NCI-H446 (cell line): ENCODE measurements at places on chromosomes 3 and 15.
A peak's percentile ranks its signal among the peaks of the same experiment; 100 is the strongest.

DNA sequence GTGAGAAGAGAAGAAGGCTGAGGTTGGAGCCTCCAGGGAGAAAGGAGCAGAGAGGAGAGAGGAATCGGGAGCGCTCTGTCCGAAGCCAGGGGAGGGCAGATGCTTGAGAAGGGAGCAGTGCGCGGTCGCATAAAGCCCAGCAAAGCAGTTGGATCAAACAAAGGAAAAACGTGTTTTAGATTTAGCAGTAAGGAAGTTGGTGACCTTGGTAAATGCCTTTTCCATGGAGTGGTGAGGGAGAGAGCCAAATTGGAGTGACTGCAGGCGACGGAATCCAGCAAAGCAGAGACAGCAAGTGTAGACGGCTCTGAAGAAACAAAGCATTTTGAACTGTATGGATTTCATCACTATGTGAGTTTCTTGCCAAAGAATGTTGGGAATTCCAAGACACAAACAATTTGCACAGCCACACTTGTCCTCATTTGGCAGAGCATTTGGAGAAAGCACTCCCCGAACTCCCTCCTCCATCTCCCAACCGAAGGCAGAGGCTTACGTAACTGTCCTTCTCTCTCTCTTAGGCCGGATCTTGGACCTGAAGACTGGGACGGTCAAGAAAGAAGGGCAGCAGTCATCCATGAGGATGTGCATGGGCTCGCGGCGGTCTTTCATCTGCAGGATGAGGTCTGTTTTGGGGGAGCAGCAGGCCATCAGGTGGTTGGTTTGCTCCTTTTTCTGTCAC, 103.6 kb downstream of the ARNT2 start:
- DNase-seq: peak; percentile 1

DNA sequence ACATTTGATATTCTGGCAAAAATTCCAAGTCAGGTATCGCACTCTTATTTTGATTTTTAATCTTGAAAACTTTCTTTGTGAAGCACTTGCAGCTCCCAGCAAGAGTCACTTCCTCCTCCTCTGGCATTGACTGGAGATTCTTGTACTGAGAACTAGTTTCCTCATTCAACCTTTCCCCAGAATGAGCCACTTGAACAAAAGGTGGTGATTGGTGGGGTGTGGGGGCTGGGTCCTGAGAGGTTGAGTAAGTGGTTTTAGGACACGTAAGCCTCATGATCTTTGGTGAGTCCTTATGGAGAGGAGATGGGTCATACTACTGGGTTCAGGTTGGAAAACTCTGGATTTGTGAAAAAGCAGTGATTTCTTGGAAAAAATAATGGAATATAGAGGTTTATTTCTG, 32.3 kb upstream of the ONECUT1 start:
- no peak for DNase-seq

DNA sequence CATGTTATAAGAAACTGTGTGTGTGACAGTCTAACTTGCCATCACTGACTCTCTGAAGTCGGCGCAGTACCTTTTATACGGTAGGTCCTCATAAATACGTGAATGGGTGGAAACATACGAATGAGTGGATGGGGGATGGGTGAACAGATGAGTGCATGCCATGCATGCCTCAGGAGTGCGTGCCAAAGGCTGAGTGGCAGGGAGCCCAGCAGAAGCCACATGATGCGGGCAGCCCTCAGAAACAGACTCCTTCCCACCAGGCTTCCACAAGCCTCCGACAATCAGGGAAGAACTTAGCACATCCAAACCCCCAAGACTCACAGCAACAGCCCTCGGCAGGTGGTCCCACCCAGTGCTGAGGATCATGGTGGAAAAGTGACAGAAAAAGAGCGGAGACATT, 16.7 kb downstream of the HCN4 start:
- DNase-seq: no peak

DNA sequence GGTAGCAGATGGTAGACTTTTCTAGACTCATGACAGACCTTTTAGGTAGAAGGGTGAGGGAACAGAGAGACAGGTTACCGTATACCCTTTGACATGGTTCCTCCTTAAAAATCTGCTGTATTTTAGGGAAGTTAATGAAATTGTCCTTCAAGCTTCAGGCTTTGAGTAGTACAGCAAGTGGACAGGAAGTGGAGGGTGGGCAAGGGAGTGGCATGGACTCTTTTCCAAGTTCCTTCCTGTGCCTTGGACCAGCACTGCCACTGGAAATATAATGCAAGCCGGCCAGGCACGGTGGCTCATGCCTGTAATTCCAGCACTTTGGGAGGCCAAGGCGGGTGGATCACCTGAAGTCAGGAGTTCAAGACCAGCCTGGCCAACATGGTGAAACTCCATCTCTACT, 156.1 kb upstream of the LRRFIP2 start:
- no peak for DNase-seq

- DNase-seq: no peak
Measured at GRCh38 chr3:194485881-194486539, 792 bp downstream of the ATP13A3 start.

DNA sequence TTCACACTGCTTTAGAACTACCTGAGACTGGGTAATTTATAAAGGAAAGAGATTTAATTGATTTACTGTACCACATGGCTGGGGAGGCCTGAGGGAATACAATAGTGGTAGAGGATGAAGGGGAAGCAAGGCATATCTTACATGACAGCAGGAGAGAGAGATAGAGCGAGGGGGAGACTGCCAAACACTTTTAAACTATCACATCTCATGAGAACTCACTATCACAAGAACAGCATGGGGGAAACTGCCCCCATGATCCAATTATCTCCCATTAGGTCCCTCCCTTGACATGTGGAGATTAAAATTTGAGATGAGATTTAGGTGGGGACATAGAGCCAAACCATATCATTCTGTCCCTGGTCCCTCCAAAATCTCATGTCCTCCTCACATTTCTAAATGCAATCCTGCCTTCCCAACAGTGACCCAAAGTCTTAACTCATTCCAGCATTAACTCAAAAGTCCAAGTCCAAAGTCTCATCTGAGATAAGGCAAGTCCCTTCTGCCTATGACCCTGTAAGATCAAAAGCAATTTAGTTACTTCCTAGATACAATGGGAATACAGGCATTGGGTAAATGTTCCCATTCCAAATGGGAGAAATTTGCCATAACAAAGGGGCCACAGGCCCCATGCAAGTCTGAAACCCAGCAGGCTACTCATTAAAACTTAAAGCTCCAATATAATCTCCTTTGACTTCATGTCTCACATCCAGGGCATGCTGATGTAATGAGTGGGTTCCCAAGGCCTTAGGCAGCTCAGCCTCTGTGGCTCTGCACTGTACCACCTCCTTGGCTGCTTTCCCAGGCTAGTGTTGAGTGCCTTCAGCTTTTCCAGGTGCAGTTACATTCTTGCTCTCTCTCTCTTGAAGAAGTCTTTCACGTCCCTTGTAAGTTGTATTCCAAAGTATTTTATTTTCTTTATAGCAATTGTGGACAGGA, 481.7 kb upstream of the TGFBR2 start:
- DNase-seq: peak; percentile 20

DNA sequence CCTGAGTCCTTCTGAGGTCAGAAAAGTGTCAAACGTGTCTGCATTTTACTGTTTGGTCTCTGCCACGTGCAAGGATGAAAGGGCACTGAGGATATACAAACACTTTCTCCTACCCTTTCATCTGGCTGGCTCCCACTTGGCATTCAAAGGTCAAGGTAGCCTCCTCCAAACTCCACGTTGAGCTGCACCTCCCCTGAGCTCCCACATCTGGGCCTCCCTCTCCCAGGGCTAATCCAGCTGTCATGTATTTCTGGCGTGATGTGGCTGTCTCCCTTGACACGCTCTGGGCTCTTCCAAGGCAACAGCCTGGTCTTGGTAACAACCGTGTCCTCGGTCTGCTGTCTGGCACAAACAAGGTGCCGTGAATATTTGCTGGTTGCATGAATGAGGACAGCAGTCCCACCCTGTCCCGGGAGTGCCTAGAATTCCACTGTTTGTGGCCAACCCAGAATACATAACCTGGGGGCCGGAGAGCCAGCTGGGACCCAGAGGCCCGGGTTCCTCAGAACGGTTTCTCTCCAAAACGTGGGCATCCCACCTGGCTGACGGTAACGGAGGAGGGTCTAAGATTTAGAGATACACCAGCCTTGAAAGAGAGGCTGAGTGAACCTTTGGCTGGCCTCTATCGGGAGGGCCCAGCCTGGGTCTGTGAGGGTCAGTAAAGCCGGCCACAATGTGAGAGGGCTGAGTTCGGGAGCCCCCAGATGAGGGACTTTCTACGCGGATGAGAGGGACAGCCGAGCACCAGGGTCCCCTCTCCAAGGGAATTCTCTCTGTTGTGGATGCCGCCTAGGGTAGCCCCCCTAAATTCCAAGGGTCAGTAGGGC, 767 bp downstream of the GLT8D1 start:
- DNase-seq: no peak

GRCh38 chr3:14492948-14493881, 46.9 kb downstream of the GRIP2 start:
- no peak for DNase-seq

- no peak for DNase-seq
Measured at GRCh38 chr3:119104031-119104430, 41.9 kb upstream of the TEX55 start.

DNA sequence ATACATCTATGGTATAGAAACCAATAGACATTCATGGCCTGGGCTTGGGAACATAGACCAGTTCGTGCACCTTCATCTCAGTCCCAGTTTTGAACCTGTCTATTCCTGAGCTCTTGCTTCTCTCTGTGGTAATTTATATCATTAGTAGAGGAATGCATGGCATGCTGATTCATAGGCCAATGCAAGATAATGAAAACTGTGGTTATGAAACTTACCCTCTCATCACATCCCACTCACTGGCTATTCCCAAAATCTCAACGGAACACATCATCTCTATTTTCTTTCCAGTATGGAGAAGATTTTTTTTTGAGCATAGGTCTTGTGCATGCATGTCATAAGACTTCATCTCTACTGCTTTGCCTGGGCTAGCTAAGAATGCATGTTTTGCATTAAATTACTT, 18.7 kb upstream of the P2RY12 start:
- DNase-seq: no peak

DNA sequence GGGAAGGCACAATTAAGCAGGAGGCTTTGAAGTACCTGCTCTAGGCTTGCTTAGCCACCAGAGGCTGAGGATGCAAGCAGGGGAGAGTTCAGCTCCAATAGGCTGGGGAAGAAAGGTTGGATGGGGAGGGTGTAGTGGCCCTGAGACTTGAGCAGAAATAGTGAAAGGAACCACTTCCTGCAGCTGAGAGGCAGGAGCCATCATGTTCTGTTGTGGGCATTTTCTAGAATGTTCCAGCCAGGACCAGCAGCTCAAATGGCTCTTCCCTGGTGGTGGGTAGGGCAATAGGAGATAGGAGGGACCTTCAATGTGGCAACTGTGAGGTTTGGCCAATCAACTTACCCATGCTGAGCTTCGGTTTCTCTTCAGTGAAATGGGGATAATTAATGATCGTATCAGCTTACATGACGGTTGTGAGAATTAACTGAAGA, 79.1 kb upstream of the CGNL1 start:
- DNase-seq: no peak

DNA sequence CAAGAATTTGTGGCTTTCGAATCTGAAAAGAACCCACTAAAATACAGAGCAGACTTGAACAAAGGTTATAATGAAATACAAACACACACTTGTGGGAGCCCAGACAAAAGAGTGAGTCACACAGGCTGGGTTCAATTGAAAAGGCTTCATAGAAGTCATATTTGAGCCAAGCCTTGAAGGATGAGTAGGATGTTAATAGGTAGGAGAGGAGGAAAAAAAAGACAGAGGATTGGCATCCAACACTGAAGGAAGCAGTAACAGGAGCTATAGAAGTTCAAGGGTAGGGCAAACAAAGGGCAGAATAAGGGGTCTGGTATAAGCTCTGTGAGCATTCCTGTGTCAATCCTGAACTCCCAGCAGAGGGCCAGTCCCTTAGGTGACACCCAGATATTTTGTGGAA, 325.4 kb downstream of the FOXP1 start:
- DNase-seq: no peak

- no peak for DNase-seq
Measured at GRCh38 chr3:43061101-43061895, 44.6 kb downstream of the POMGNT2 start.

GRCh38 chr3:102230057-102230456, 204.8 kb upstream of the ZPLD1 start:
- no peak for DNase-seq

DNA sequence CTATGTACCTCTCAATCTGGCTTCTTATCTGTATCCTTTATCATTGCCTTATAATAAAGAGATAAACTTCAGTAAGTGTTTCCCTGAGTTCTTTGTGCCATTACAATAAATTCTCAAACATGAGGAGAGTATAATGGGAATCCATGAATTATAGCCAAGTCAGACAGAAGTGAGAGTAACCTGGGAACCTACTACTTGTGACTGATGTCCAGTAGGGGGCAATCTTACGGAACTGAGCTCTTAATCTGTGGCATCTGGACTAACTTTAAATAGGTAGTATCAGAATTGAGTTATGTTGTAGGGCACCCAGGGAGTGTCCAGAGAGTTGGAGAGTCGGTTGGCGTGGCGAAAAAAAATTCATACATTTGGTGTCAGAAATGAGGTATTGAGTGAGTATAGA, 542.6 kb downstream of the ZBBX start:
- DNase-seq: no peak

GRCh38 chr3:193574488-193575070, 18.4 kb upstream of the OPA1 start:
- no peak for DNase-seq

GRCh38 chr3:150165396-150166094, 194.8 kb upstream of the PFN2 start:
- no peak for DNase-seq

DNA sequence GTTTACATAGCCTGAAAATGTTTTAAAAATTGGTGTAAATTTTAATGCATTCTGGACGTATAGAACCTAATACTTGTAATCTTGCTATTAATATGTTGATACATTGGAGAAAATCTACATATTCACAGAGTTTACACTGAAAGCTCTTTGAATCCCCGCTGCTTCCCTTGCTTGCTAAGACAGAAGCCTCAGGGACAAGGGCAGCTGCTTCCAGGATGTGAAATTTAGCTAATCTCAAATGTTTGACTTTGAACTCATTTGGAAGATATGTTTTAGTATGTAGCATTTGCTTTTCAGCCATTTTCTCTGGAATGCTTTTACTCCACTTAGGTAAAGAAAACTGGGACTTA, 172.0 kb downstream of the RBMS3 start:
- DNase-seq: no peak

GRCh38 chr3:167084545-167084944, 295.6 kb downstream of the ZBBX start:
- no peak for DNase-seq

- DNase-seq: no peak
Measured at GRCh38 chr3:8328967-8329366, 172.7 kb upstream of the LMCD1 start.

DNA sequence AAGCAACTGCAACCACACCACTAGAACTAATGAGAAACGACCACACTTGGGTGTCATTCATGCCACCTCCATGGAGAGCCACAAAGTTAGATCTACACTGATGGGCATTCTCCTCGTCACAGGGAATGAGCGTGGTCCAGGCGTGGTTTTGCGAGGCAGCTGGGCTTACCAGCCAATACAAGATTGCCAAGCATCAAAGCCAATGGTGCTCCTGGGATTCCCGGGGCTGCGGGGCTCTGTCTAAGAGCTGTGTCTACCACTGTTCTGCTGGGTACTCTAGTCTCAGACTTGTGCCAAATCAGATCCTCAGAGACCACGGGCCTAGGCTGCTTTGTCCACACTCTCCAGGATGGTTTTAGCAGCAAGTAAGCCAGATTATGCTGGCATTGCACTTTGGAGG, 43.8 kb downstream of the RAB6B start:
- DNase-seq: no peak
